ENCODE measurements at places on chromosomes 3 and 15.

DNA sequence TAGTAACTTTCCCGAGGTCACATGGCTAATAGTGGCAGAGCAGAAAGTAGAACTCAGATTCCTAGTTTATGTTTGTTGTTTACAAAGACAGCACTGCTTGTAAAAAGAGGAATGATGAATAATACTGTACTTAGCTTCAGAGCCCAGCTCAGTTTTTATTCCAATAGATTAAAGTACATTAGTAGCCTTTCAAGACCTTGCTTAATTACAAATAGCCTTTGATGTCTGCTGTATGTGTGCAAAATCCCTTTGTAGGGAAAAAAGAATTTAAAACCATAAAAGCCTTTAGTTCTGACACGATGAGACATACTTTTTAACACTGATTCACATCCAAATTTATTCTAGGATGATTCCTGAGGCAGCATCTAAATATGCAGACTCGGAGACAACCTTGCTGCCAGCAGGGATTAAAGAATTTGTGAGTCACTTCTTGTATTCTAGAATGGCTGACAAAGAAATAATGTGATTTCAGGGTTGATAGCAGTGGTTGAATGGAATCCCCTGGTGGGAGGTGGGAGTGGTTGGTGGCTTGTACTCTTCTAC, 324.2 kb upstream of the TGFBR2 start:
- peak; percentile 81 for DNase-seq

- peak; percentile 19 for DNase-seq
These were observed 28.1 kb downstream of the ZNF589 start for GRCh38 chr3:48268936-48269561.

DNA sequence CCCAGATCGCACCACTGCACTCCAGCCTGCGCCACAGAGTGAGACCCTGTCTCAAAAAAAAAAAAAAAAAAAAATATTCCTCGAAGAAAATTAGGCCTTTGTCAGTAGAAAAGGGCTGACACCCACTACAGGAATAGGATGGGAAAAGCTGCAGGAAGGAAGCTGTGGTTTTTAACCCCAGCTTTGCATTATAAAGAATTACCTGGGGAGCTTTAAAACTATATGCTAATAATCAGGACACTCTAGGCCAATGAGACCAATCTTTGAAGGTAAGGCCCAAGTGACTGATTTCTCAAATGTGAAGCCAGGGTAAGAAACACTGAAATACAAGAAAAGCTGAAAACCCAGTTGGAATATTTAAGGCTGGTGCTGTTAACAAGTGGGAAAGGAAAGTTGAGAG, 74.3 kb downstream of the RBPMS2 start:
- DNase-seq: no peak

- peak; percentile 1 for DNase-seq
These were observed 150.5 kb downstream of the CFAP20DC start for GRCh38 chr3:58899159-58899952.

DNA sequence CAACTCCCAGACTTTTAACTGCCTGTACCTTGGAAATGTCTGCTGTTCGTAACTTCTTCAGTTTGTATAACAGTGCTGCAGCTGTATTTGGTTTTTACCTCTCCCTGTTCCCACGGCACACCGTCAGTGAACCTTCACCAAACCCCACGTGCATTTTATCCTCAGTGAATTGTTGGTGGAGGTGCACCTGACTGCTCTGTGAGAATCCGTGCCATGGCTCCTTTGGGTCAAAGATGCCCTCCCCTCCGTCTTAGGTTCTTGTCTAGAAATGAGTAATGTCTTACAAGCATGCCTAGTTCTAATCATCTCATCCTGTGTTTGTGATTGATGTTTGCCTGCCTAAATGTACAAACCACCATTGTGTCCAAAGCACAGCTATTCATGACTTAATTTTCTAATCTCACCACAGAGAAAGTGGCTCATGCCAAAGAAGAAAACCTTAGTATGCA, 28.2 kb downstream of the TPM1 start:
- DNase-seq: no peak

GRCh38 chr3:160587105-160587504, 21.7 kb upstream of the KPNA4 start:
- DNase-seq: no peak

GRCh38 chr15:99749386-99749785, 16.1 kb upstream of the LYSMD4 start:
- no peak for DNase-seq

DNA sequence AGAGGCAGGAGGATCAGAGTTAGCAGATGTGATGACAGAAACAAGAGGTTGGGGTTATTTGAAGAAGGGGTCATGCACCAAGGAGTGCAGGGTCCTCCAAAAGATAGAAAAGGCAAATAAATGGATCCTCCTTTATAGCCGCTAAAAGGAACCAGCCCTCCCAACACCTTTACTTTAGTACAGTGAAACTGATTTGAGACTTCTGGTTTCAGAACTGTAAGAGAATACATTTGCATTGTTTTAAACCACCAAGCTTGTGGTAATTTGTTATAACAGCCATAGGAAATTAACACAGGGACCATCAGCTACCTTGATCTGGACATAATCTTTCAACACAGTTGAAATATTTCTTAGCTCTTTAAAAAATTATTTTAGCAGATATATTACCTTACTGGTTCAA, 166.6 kb downstream of the TIGIT start:
- DNase-seq: no peak

DNA sequence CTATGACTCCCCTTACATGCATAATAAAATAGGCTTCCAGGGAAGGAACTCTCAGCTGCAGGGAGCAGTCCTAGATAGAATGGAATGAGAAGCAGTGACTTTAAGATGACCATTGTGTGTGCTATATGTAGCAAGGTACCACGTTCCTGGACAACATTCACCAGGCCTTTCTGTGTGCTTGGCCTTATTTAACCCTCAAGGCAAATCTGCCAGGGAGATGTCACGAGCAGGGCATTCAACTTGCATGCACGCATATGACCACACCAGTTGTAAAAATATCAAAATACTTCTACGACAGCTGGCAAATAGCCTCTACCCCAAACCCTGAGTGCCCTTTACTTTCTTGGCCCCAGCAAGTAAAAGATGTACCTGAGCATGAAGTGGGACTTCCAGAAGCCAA, 197.3 kb upstream of the ST8SIA2 start:
- no peak for DNase-seq

All from MCF 10A (cell line).